ENCODE measurements at places on chromosomes 4 and X. TPM values are rescaled to one million over a fixed set of nuclear protein-coding genes. Genes with fewer than 3 reads are reported as not detected.

- no peak for DNase-seq
- H3K36me3 ChIP-seq = no peaks in the 10 kb centered on the region
- H3K4me1 ChIP-seq = no peaks in the 10 kb centered on the region
- H3K27ac ChIP-seq = no peak overlapping the region
- H3K27me3 ChIP-seq = no peaks in the 10 kb centered on the region
- no peak overlapping the region for H3K4me3 ChIP-seq
Observed at GRCh38 chr4:153916273-153916755, 127.4 kb upstream of the SFRP2 start.

DNA sequence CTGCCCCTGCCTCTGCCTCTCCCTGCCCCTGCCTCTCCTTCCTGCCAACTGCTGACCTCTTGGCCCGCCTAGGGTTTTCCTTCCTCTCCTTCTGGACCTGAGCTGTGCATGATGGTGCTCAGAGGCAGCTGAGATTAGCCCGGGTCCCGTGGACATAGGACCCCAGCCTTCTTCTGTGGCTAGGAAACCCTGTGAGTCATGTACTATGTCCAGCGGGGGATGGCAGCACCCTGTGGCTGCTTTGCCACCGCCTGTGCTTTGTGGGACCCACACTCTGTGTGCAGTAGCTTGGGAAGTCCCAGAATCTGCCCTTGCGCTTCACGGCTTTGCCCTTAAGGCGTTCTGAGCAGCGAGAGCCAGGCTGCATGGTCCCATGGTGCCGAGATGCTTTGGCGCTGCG is 105.5 kb upstream of the PSAPL1 start:
- DNase-seq = no peak
- H3K27me3 ChIP-seq = no peaks in the 10 kb centered on the region
- no peaks in the 10 kb centered on the region for H3K36me3 ChIP-seq
- no peak overlapping the region for H3K27ac ChIP-seq
- H3K4me3 ChIP-seq = no peak overlapping the region
- no peaks in the 10 kb centered on the region for H3K4me1 ChIP-seq

DNA sequence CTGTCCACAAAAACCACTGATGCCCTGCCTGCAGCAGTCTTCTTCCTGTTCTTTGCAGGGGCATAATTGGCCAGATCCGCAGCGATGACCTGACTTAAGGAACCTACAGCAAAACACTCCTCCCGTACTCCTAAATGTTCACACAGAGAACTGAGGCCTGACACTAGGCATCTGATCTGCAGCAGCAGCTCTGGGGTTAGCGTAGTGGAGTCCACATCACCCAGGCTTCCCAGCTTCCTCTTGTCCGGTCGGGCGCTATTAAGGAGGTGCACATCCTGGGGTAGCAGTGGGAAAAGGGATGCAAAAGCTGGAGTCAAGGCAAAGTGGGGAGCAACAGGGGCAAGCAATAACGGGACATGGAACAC is 758 bp downstream of the SCFD2 start:
- peak overlapping the region; percentile 72 for H3K4me3 ChIP-seq
- peaks cover 7% of the 10 kb centered on the region for H3K4me1 ChIP-seq
- H3K27ac ChIP-seq = peak overlapping the region; percentile 85
- no peak for DNase-seq

LUZP4 gene
- not detected for total RNA-seq

ANXA3 gene
- total RNA-seq = not detected

NAT8L gene
- total RNA-seq = 6.8 TPM

ZFYVE28 gene
- 26.5 TPM for total RNA-seq

All from naive thymus-derived CD4-positive, alpha-beta T cell (primary cell).